ENCODE measurements at places on chromosomes 1 and 21.

- peak; percentile 81 for DNase-seq
Observed at GRCh38 chr1:115430441-115431158, 92.6 kb upstream of the NGF start.

DNA sequence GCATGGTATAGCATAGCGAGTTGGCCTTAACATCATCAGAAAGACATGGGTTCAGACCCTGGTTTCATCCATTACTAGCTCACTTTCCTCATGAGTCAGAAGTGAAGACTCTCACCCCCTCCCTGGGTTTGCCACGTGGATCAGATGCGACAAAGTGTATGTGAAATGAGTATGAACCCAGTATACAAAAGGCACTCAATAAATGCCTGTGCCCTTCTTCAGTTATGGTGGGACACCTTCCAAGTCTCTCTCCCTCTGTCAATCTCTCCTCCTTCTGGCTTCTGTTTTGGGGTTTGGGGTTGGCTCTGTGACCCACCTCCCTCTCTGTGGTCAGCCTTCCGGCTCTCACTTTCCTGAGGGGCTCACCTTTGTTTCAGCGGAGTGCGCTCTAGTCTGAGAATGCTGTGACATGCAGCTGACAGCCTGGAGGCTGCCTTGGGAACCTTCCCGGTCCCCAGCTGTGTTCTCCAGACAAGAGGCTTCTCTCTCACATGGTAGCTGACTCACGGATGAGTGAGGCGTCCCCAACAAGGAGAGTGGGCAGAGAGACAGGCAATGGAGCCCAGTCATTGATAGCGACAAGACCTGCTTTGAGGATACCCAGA lies 155.0 kb upstream of the EDN2 start:
- peak; percentile 59 for DNase-seq

DNA sequence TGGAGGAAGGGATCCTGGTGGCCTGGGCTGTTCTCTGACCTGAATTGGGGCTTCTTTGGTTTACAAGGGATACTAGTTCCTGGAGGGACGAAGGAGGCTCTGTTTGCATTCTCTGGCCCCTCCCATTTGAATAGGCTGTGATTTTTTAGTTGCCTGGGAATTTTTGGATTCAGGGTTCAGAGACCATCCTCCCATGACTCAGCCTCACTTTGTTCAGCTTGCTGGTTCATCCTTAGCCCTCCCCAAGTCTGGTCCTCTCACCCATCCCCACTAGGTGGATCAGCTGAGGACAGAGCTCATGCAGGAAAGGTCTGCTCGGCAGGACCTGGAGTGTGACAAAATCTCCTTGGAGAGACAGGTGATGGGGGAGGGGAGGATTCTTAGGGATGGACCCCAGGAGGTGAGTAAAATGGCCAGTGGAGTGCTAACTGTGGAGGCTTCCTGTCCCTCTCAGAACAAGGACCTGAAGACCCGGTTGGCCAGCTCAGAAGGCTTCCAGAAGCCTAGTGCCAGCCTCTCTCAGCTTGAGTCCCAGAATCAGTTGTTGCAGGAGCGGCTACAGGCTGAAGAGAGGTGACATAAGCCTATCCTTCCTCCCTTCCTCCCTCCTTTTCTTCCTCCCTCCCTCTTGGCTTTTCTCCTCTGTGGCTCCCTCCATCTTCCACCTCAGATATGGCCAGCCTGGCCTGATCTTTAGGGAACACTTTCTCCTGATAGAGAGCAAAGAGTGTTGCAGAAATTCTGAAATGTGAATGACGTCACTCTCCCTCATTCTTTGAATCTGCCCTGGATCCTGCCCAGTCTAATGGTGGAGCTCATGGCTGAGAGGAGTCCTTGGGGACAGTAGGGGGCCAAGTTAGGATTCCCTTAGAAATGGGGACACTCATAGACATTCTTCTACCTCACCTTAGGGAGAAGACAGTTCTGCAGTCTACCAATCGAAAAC lies 4.5 kb upstream of the TUFT1 start:
- no peak for DNase-seq

DNA sequence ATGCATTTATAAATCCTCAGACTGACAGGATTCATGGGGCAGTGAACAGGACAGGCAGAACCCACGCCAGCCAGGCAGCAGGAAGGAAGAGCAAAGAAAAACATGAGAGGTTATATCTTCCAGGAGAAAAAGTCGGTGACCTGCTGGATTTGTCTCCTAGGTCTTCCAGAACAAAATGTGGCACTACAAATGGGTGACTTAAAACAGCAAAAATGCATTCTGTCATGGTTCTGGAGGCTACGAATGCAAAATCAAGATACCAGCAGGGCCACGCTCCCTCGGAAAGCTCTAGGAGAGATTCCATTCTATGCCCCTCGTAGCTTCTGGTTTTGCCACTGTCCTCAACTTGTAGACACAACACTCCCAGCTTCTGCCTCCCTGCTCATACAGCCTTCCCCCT lies 63.4 kb downstream of the PSMG1 start:
- DNase-seq = no peak

- no peak for DNase-seq
Observed at GRCh38 chr1:115133440-115133839, 44.1 kb upstream of the TSPAN2 start.

DNA sequence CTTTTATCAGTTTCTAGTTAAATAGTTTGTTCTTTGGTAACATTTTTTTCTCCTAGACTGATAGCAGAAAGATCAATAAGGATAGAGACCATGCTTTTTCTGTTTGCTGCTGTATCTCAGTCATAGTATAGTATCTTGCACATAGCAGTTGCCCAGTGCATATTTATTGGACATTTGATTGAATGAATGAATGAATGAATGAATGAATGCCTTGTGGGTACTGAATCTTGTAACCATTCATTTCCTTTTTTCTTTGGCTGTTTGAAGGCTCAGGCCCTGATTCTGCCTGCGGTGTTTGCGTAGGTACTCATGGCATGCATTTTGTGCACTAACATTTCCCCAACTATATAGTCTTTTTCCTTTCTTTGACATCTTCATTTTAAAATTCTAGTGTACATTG lies 83.9 kb downstream of the ST3GAL3 start:
- DNase-seq = no peak

GRCh38 chr1:10662824-10663677 lies 133.4 kb downstream of the CASZ1 start:
- DNase-seq = no peak

GRCh38 chr1:25971066-25971810 lies 26.6 kb downstream of the PAFAH2 start:
- DNase-seq = no peak

GRCh38 chr1:45023663-45024062 lies 11.6 kb downstream of the UROD start:
- DNase-seq = no peak

DNA sequence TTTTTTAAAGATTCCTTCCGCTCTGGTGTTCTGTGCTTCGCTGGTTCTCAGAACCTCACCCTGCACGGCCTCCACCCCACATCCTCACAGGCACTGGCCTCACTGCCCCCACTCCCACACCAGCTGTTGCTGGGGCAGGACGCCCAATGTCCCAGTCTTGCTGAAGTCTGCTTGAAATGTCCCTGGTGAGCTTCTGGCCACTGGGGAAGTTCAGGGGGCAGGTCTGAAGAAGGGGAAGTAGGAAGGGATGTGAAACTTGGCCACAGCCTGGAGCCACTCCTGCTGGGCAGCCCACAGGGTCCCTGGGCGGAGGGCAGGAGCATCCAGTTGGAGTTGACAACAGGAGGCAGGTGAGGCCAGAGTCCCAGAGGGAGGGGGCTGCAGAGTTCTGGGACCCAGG lies at the start of gene C1QA:
Gene C1QA, plus strand, starts transcription at position 276 of the 400 bp plus-strand sequence. CDS start 989 bp downstream, outside the sequence.
- DNase-seq = no peak

GRCh38 chr1:155474146-155474545 lies 88.5 kb downstream of the ASH1L start:
- no peak for DNase-seq

GRCh38 chr1:168112673-168113305 lies 23.9 kb downstream of the GPR161 start:
- DNase-seq = peak; percentile 63

DNA sequence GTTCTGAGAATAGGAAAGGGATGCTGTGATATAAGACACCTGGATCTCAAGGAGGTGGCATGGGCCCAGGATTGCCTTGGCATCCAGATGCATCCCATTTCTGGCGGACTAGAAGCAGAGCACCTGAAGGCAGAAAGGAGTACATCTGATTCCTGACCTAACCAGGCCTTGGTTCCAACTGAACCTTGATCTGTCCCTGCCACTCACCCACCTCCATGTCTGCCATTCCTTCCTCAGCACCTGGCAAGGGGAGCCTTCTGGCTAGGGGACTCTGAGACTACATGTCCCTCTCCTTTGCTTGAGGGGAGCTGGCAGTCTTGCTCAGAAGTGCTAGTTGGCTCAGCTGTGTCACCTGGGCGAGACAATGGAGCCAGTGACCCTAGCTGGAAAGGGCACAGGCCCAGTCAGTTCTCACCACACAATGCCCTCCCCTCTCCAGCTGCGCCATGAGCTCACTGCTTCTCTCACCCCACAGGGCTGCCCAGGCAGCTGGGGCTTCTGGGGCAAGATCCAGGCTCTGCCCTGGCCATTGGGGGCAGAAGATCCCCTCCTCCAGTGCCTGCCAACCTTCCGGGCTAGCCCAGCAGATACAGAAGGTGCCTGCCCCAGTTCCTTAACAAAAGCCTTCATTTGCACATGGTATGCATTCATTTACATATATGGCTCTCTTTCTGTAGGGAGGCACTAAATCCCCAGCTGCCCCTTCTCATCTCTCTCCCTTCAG lies 2.9 kb downstream of the IGSF8 start:
- no peak for DNase-seq

DNA sequence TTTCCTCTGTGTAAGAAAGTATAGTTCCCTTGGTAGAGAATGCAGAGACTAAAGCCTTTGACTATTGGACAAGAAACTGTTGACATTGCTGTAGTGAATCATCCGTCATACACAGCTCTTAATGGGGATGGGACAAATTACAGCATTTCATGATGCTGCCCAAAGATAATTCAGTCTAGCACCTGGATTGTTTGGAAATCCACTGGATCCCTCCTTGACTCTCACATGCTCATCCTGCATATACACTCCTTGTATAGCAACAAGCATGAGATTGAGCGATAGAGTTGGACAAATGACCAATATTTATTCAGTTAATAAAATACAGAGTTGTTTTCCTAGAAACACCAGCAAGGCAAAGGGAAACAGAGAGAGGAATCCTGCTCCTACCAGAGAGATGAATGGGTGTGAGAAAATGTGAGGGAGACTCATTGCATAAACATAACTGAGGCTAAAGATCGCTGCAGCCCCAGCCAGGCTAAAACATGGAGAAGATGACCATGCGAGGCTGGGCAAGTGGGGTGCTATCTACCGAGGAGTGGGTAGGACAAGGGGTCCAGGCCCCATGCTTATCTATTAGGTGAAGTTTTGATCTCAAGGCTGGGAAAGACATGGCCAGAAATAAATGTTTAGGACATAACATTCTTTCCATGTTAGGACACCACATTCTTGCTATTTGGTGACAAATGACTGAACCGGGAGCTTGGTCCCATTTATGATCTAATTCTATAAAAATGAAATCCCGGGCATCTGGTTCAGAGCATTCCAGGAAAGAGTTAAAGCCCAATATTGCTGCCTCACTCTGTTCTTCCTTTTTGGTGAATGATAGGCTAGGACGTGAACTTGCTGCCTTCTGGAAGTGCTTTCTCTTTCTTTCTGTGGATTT lies 153.2 kb downstream of the TGFB2 start:
- peak; percentile 28 for DNase-seq

- no peak for DNase-seq
Observed at GRCh38 chr1:213423605-213424004, 372.6 kb downstream of the RPS6KC1 start.

DNA sequence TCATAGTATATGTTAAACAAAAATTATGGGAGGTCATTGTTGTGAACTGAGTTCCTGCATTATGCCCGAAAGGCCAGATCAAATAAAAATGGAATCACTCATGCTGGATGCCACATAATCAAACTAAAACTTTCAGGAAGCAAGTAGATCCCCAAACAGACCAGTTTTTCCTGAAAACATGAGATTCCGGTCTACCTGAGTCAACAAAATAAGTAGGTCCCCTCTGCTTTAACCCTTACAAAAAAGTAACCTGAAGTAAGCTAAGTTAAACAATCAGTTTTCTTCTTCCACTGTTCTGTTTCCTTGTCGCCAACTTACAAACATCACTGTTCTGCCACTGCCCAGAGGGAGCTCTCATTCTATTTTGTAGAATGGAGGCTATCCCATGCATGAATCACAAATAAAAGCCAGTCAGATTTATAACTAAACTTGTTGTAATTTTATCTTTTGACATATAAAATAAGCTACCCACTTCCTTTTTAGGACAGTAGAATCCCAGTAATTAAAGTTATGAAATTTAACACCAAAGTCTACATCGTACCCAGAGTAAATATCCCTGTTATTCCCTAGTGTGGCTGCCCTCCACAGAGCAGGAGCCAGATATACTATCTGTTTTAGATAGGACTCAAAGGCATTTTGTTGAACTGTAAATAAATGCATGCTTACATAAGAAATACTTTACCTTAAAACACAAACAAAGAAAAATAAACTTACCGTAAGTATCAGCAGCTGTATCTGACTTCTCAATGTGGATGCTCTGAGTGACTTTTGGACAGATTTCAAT lies 149.4 kb downstream of the TIAM1 start:
- DNase-seq = no peak

GRCh38 chr1:159838715-159839114 lies 12.0 kb downstream of the SLAMF8 start:
- DNase-seq = no peak

- no peak for DNase-seq
Observed at GRCh38 chr1:113416496-113416895, 26.2 kb downstream of the MAGI3 start.

- DNase-seq = no peak
Observed at GRCh38 chr1:20830378-20830777, 43.3 kb upstream of the HP1BP3 start.

DNA sequence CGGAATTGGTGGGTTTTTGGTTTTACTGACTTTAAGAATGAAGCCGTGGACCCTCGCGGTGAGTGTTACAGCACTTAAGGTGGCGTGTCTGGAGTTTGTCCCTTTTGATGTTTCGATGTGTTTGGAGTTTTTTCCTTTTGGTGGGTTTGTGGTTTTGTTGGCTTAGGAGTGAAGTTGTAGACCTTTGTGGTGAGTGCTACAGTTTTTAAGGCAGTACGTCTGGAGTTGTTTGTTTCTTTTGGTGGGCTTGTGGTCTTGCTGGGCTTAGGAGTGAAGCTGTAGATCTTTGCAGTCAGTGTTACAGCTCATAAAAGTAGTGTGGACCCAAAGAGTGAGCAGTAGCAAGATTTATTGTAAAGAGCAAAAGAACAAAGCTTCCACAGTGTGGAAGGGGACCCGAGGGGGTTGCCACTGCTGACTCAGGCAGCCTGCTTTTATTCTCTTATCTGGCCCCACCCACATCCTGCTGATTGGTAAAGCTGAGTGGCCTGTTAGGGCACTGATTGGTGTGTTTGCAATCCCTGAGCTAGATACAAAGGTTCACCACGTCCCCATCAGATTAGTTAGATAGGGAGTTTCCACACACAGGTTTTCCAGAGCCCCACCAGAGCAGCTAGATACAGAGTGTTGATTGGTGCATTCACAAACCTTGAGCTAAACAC lies 20.9 kb downstream of the HENMT1 start:
- DNase-seq = no peak

DNA sequence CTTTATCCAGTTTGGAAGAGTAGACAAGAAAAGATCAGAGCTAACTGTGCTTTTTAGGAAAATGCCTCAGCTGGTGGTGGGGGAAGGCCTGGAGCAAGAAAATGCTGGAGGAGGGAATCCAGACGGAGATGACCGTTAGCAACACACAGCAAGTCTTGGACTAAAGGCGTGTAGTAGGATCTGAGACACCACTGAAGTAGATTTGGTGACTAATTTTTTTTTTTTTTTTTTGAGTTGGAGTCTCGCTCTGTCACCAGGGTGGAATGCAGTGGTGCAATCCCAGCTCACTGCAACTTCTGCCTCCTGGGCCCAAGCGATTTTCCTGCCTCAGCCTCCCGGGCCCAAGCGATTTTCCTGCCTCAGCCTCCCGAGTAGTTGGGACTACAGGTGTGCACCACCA lies 41.2 kb downstream of the LPAR3 start:
- DNase-seq = peak; percentile 80
